ENCODE measurements at places on chromosomes 6 and 20. TPM values are rescaled to one million over a fixed set of nuclear protein-coding genes. Genes with fewer than 3 reads are reported as not detected.

ENPP5 gene
- total RNA-seq: 1.5 TPM

GPLD1 gene
- 0.31 TPM for total RNA-seq

ABHD12 gene
- total RNA-seq: 18.9 TPM

PGC gene
- not detected for total RNA-seq

BFSP1 gene
- 2.2 TPM for total RNA-seq

IMPG1 gene
- total RNA-seq: not detected

LKAAEAR1 gene
- 2.6 TPM for total RNA-seq

ADGRF1 gene
- total RNA-seq: 12.9 TPM

LRRC73 gene
- 0.16 TPM for total RNA-seq

TREML2 gene
- 0.08 TPM for total RNA-seq

ZC3H12D gene
- not detected for total RNA-seq

GRM1 gene
- total RNA-seq: not detected

LCA5 gene
- total RNA-seq: 1.9 TPM

TDRD6 gene
- total RNA-seq: not detected

NUP153 gene
- total RNA-seq: 24.6 TPM

DTNBP1 gene
- 3.6 TPM for total RNA-seq

PPP1R11 gene
- total RNA-seq: 43.7 TPM

All from hair follicular keratinocyte (primary cell).